Kidney (tissue), 22 donors: ENCODE measurements at places on chromosomes 12 and 14.

DNA sequence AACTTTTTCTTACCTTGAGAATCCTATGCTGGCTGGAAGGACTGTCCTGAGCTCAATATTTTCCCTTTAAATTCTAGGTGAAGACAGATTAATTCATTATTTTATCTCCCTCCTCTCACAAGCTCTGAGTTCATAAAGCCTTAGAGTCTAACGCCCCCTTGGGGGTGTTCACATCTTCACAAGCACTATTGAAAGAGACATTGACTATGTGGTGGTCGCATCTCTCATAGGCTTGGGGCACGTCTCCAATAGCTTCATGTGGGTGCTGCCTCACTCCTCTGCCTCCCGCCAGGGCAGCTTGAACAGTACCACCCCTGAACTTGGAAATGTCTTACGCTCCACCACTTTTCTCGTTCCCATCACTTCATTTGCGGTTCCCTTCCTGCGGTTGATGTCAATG lies 106.2 kb downstream of the UNC79 start:
- H3K27me3 ChIP-seq = no peaks in the 10 kb centered on the region
- H3K4me1 ChIP-seq = peaks cover 3% of the 10 kb centered on the region
- DNase-seq = no peak
- no peaks in the 10 kb centered on the region for H3K36me3 ChIP-seq
- H3K4me3 ChIP-seq = no peak overlapping the region

GRCh38 chr12:80401191-80401590 lies 42.8 kb upstream of the PTPRQ start:
- no peaks in the 10 kb centered on the region for H3K4me1 ChIP-seq
- H3K27me3 ChIP-seq = no peaks in the 10 kb centered on the region
- no peak overlapping the region for H3K4me3 ChIP-seq
- H3K27ac ChIP-seq = no peak overlapping the region

DNA sequence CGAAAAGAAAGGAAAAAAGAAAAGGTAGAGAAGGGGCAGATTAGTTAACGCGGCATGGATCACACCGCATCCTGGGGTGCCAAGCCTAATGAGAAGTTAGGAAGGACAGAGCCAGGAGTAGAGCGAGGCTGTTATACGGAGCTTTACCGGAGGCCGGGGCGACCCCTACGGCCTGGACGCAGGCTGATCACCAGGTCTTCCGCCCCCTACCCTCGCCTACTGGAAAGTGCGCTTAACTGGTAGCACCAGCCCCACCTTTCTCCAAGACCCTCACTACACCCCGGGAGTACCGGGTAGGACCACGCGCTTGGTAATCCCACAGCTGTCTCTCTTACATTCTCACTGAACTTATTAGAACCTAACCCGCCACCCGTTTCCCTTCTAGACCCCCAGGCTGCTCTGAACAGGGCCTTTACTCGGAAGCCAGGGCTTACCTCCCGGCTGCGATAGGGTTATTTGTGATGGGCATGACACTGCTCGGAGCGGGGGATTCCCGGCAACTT lies 33.8 kb downstream of the WBP11 start:
- no peak for DNase-seq
- no peaks in the 10 kb centered on the region for H3K27me3 ChIP-seq
- peak overlapping the region; percentile 98 for H3K4me3 ChIP-seq
- H3K36me3 ChIP-seq = no peaks in the 10 kb centered on the region

GRCh38 chr14:101961011-101961721 lies 3.2 kb upstream of the DYNC1H1 start:
- H3K36me3 ChIP-seq = no peaks in the 10 kb centered on the region
- DNase-seq = peak; percentile 83
- H3K4me3 ChIP-seq = no peak overlapping the region
- peaks cover 8% of the 10 kb centered on the region for H3K4me1 ChIP-seq
